ENCODE measurements at places on chromosomes 3 and 15.

DNA sequence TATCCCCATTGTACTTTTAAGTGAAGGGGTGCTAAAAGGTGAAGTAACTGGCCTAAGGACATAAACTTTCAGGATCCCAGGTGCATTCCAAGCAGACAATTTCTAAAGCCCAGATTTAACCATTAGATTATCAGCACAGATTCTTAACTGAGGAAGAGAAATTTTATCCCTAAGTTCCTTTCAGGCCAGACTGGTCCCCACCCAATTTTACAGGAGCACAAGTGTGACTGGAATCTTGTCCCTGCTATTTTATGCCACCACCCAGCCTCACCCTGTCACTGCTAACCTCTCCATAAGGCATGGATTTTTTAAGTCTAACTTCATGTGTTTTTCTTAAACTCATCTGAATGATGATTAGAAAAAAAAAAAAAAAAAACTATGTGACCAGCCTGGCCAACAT, 37.1 kb upstream of the ATP1B3 start:
- no peak for DNase-seq

DNA sequence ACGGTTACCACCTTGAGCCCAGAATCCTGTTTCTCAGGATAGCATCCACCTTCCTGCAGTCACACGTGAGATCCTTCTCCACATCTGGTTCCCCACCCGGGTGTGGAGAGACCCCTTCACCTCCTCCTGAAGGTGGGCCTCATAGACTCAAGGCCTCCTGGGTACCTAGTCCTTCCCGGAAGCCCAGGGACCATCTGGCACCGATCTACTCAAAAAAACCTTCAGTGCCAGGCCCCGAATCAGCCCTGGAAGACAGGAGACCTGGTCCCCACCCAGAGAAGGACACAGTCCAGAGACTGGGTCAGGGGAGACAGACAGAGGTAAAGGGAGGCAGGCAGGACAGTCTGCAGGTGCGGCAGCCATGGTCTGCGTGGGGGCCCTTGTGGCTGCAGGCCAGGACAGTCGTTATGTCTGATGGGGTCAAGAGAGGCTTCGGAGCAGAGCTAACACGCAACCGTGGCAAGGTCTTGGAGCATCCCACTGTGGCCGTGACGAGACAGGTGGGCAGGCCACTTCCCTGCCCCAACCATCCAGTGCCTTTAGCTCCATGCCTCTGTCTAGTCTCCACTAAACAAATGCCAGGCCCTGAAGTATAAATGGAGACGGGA, 112.2 kb upstream of the ABHD17C start:
- no peak for DNase-seq

DNA sequence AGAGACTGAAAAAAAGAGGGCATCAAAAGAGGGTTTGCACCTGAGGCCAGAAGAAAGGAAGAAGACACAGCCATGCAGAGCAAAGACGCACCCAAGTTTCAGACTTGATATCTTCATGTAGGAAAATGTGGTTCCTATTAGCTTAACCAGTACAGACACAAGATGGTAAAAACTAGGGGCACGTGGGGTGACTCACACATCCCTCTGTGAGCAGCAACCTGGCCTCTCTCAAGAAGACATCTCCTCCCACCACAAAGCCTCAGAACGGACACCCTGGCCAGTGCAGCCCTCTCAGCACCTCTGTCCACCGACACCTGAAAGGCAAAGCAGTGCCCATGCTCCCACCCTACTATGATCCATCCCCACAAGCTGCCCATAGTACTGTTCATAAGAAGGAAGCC, 33.3 kb downstream of the GLB1 start:
- peak; percentile 21 for DNase-seq

GRCh38 chr15:29083858-29084257, 185.8 kb downstream of the NSMCE3 start:
- no peak for DNase-seq

- no peak for DNase-seq
Observed at GRCh38 chr3:50454481-50455070, 48.9 kb downstream of the CACNA2D2 start.

GRCh38 chr3:4977853-4978203, 1.4 kb upstream of the BHLHE40 start:
- DNase-seq, result no peak

GRCh38 chr3:124915254-124915653, 19.3 kb downstream of the MUC13 start:
- no peak for DNase-seq

- peak; percentile 65 for DNase-seq
Observed at GRCh38 chr3:46947981-46948791, 28.4 kb downstream of the CCDC12 start.

- DNase-seq, result no peak
Observed at GRCh38 chr15:40838756-40839155, 5.1 kb upstream of the SPINT1 start.

GRCh38 chr15:50685976-50686468, 575 bp downstream of the TRPM7 start:
- DNase-seq, result peak; percentile 50

DNA sequence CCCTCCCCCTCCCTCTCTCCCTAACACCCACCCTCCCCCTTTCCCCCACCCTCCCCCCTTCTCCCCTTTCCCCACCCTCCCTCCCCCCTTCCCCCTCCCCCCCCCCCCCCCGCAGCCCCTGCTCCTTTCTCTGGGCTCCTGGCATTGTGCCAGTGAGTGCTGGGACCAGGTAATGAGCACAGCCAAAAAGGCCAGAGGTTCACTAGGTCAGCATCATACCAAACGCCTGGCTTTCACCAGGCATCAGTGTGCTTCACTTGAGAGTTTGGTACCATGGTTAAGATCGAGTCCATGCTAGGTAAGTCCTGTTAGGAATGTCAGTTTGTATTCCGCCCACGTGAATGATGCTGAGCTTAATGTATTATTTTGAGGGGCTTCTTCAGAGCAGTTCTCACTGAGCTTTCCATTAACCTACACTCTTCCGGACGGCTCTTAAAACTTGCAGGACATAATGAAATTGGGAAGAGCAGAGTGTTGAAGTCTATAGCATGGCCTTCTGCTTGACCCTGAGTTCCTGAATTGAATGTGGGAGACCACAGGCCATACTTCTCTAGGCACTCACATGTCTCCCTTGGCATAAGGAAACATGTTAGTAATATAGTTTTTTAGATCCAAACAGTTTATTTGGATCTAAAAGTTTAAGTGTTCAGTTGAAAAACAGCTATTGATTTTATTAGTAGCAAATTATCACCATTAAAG, 45.6 kb downstream of the SENP2 start:
- DNase-seq, result no peak

- no peak for DNase-seq
Observed at GRCh38 chr3:89950772-89951171, 843.4 kb downstream of the EPHA3 start.

GRCh38 chr15:95814908-95815307, 515.6 kb upstream of the NR2F2 start:
- DNase-seq, result no peak

GRCh38 chr3:195805181-195805580, 6.5 kb downstream of the MUC4 start:
- DNase-seq, result no peak

DNA sequence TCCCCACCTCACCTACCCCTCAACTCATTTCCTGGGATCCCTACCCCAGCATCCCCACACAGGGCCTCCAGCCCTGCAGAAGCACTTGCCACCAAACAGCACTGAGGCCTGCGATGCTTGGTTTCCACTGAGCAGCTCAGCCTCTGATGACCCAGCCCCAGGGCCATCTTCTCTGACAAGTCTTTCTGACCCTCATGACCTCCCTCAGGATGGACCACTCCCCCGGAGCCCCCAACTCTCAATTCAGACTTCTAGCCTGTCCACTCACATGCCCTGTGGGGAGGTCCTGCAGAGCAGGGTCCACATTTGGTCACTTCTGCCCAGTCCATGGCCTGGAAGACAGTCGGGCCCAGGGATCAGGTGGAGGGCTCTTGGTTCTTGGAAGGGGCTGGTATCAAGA, 63.4 kb upstream of the SPATA12 start:
- no peak for DNase-seq

- DNase-seq, result no peak
Observed at GRCh38 chr15:95793231-95793630, 537.3 kb upstream of the NR2F2 start.

- no peak for DNase-seq
Observed at GRCh38 chr3:184117636-184118035, 17.5 kb upstream of the EIF2B5 start.

GRCh38 chr15:74664028-74664616, 31.7 kb downstream of the EDC3 start:
- DNase-seq, result peak; percentile 65

GRCh38 chr3:64799606-64800005, 111.8 kb upstream of the ADAMTS9 start:
- no peak for DNase-seq

- peak; percentile 82 for DNase-seq
Observed at GRCh38 chr3:64150623-64151207, 74.6 kb downstream of the PRICKLE2 start.

DNA sequence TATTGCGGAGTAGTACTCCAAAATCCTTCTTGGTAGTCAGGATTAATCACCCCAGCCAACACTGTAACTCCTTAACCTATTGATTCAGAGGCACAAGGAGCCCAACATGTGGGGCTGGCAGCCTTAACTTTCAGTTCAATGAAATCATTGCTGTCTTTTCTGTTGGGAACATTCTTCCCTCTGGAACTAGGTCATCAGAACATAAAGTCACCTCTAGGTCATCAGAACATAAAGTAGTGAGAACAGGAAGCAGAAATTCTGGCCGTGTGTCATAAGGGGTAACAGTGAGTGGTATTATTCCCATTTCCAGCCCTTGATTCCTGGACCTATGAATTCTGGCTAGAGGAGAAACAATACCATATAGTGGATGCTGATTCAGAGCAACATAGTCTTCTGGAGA, 71.5 kb upstream of the TNIK start:
- no peak for DNase-seq

DNA sequence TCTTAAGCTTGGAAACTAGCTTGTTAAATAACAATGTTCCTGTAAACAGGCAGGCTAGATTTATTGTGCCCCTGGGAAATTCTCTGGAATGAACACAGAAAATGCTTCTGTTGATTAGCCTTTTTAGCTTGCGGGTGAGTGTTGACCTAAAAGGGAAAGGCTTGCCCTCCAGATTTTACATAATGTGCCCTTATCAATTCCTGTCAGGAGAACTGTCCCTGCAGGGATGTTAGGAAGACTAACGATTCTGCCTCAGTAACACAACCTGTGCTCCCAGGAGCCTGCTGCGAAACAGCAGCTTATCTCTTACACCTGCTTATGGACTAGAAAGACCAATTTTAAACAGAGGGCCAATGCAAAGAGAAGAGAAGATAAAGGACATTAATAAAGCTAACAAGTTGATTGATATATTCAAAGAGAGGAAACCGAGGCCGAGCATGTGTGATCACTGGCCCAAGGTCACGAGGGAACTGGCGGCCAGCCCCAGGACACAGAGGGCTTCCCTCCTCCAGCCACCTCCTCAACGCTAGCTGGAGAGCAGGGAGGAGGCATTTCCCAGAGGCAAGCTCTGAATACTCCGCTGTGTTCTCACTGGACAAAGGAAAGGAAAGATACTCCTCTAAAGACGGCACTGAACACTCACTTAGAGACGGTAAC, 48.4 kb upstream of the TJP1 start:
- DNase-seq, result peak; percentile 10

DNA sequence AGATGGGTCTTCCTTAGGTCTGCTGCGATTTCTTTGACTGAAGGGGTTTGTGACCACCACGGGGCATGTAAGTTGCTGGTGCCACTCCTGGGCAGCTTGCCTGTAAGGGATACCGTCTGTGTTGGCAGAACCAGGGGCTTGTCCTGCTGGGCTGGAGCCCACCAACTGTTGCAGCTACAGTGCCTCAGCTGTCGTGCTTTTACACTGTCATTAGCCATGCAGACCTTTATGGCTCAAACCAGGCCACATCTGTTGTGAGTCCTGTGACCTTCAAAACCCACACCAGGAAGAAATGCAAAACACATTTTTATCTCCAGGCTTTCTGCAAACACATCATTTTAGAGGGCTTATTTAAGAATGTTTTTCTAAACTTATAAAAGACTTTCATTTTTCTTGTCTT, 168.7 kb downstream of the PTPRG start:
- DNase-seq, result no peak

DNA sequence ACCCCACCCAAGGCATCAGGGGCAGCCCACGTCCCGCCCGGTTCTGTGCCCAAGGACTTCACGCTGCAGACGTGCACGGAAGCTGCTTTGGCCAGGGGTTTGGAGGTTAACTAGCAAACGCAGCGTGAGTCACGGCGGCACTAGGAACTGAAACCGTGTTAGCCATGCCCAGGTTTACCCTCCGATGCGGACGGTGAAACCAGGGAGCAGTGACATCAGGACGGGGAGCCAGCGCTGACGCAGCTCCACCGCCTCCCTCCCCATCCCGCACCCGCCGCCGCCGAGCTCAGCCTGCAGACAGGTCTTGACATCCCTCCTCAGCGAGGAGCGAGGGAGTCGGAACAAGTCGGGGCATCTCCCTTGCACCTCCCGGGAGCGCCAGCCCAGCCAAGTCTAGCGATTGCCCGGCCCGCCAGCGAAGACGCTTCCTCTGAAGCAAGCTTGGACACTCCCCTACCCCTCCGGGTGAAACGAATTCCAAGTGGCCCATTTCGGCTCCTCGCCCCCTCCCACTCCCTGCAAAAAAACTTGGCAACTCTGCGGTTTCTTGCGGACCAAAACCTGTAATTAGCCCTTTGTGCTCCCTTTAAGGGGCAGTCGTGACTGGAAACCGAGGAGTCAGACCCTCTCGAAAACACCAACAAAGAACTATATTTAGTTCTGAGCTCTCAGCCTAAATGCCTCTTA, 1.4 kb upstream of the RAP2B start:
- DNase-seq, result peak; percentile 88

GRCh38 chr3:157131861-157132260, 28.1 kb downstream of the CCNL1 start:
- DNase-seq, result no peak

DNA sequence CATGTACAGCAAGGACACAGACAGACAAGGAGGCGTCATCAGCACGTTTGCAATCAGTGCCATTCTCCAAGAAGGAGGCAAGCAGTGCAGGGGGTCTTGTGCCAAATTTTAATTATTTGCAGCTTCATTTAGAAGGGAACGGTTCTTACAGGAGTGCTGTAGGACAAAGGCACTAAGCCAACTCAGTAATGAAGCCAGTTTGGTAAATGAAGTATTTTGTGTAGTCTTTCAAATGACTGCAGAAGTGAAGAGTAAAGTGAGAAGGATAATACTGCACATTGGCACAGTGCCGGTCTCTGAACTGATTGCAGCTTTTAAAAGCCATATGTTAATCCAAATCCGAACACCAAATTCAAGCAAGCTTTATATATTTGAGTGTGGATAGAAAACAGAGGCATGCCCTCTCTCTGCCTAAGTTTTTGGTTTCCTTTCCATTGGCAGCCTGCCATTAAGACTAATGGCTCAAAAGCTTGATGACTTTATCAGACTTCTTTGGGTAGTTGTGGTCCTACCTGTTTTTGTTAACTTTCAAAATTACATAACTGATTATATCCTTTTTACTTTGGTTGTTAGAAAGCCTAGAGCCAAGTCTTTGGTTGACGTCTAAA, 101.3 kb downstream of the SENP2 start:
- peak; percentile 39 for DNase-seq
